ENCODE measurements at places on chromosomes 12 and 14.

GRCh38 chr12:132478845-132479244, 11.1 kb upstream of the FBRSL1 start:
- no peaks in the 10 kb centered on the region for H3K36me3 ChIP-seq
- H3K27ac ChIP-seq, result no peak overlapping the region
- H3K4me3 ChIP-seq, result no peak overlapping the region
- DNase-seq, result no peak
- H3K4me1 ChIP-seq, result peaks cover 58% of the 10 kb centered on the region

DNA sequence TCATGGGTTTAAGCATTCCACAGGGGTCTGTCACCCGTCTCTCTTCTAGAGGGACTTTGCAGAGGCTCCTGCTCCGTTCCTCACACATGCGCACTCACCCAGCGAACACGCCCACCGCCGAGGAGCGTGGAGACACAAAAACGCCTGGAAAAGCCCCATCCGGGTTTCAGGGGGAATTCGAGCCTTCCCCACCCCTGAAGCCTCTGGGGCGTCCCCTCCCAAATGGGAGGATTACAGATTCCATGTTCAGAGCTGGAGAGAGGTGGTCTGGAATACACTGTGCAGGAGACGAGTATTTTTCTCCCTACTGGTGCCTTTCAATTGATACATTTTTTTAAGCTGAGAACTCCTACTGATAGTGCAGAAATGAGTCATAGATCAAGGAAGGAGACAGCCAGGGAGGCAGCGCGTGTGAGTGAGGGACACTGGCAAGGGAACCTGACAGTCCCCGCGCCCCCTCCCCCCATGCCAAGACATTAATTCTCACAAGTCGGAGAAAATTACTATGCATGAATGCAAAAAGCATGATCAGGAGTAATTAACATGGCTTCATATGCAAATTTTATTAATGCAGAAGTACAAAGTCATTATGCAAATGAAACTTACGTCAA, 36.9 kb downstream of the BCL11B start:
- DNase-seq, result no peak
- H3K4me1 ChIP-seq, result peaks cover 94% of the 10 kb centered on the region
- H3K27ac ChIP-seq, result no peak overlapping the region

DNA sequence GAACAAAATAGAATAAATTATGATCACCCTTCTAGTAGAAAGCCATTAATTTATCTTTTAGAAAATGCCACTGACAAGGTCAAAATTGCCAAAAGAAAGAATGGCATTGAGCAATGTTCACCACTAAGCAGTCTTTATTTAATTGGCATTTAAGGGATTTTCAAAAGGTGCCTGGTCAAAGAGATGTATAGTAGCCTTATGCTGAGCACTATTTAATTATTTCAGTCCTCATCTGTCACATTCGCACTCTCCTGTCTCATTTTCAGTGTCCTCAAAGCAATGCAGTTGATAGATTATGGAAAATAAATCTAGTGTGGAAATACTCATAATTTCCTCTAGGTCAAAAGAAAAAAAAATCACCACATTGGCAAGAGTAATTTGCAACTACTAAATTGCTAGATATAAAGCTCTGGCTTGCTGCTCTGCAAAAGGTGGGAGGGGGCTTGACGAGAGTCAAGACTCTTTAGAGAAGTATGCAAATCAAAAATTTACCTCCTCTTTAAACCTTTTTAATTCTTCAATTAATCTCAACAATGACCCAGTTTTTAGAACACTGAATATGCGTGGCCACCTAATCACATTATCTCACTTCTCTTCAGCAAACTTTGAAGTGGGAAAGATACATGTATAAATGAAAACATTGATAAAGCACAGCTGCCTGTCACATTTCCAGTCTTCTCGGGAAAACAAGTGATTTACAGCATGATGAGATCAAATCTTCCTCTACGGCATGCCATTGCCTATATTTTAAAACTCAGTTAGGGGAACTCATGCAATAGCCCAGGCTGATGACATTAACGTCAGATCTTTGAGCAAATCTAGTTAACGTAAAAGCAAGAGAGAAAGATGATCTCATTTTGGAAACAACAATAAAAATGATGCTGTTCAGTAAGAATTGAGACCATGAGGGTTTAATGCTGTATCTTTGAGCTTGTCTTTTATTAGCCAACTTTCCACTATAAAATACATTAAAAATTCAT, 373.1 kb upstream of the DCN start:
- no peak for DNase-seq
- no peaks in the 10 kb centered on the region for H3K36me3 ChIP-seq
- no peak overlapping the region for H3K4me3 ChIP-seq
- no peaks in the 10 kb centered on the region for H3K4me1 ChIP-seq

GRCh38 chr12:94667031-94667540, 16.7 kb upstream of the TMCC3 start:
- no peaks in the 10 kb centered on the region for H3K36me3 ChIP-seq
- H3K27ac ChIP-seq, result no peak overlapping the region
- H3K4me1 ChIP-seq, result no peaks in the 10 kb centered on the region
- H3K4me3 ChIP-seq, result no peak overlapping the region
- DNase-seq, result no peak
- H3K27me3 ChIP-seq, result no peaks in the 10 kb centered on the region

DNA sequence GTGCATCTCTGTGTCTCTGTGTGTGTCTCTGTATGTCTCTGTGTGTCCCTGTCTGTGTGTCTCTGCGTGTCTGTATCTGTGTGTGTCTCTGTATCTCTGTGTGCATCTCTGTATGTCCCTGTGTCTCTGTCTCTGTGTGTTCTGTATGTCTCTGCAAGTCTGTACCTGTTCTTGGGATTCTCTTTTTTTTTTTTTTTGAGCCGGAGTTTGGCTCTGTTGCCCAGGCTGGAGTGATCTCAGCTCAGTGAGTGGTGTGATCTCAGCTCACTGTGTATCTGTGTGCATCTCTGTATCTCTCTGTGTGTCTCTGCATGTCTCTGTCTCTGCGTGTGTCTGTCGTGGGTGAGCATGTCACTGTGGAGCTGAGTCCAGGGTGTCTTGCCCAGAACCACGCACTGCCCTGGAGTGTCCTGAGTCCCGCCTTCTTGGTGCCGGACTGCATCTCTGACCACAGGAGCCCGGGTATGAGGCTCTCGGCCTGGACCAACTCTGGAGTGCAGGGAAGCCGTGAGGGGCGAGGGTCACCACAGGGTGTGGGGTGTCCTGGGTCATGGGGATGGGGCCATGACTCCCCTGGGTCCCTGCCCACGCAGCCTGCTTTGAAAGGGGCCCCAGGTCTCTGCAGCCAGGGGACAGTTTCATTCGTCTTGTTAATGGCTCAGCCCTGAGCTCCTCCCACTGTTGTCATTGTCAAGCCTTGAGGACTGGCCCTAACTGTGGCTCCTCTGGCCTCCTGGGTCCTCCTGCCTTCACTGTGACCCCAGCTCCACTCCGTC, 11.8 kb downstream of the MYL2 start:
- H3K36me3 ChIP-seq, result no peaks in the 10 kb centered on the region
- H3K27ac ChIP-seq, result no peak overlapping the region

DNA sequence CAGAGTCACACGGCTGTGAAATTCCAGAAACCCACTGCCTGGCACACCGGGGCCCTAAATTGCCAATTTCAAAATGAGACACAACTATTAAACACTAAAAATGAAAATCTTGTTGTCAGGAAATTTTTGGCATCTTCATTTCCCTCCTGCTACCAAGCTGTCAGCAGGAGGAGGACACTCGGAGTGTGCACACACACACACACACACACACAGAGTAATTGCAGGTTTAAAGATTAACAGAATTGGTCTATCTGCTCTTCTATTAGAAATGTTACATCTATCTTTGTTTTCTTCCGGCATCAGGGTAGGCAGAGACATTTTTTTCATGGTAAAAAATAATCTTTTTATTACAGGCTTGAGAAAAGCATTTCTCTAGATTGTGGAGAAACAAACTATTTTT, 314.2 kb downstream of the EGLN3 start:
- H3K27me3 ChIP-seq, result no peaks in the 10 kb centered on the region
- H3K4me3 ChIP-seq, result no peak overlapping the region
- no peaks in the 10 kb centered on the region for H3K4me1 ChIP-seq
- no peak overlapping the region for H3K27ac ChIP-seq
- no peaks in the 10 kb centered on the region for H3K36me3 ChIP-seq

DNA sequence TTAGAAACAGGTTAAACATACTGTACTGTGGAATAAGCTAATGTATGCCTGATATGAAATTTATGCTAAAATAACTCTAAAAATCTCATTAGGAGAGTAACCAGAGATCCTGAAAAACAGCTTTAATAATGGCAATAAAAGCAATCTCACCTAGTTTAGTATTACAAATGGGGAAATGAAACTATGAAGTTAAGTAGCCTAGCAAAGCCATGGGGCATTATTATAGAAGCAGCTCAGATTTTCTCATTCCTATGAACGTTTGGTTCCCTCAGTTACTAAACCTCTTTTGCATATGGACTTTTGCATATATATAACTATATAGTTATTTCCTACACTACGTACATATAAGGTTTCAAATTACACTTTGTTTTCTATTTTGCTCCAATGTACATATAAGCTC, 25.0 kb upstream of the APPL2 start:
- no peak overlapping the region for H3K27ac ChIP-seq
- H3K36me3 ChIP-seq, result no peaks in the 10 kb centered on the region
- H3K27me3 ChIP-seq, result no peaks in the 10 kb centered on the region
- no peaks in the 10 kb centered on the region for H3K4me1 ChIP-seq
- no peak for DNase-seq
- H3K4me3 ChIP-seq, result no peak overlapping the region

DNA sequence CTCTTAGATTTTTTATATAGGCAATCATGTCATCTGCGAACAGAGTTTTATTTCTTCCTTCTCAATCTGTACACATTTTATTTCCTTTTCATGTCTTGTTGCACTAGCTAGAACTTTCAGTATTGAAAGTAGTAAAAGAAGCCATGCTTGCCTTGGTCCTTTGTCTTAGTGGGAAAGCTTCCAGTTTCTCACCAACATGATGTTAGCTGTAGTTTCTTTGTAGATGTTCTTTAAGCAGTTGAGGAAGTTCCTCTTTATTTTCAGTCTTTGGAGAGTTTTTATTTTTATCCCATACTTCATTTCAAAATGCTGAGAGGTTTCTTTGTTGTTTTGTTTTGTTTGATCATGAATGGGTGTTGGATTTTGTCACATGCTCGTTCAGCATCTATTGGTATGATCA, 12.7 kb upstream of the RIMKLB start:
- H3K27ac ChIP-seq, result no peak overlapping the region
- H3K4me1 ChIP-seq, result no peaks in the 10 kb centered on the region
- no peak for DNase-seq

DNA sequence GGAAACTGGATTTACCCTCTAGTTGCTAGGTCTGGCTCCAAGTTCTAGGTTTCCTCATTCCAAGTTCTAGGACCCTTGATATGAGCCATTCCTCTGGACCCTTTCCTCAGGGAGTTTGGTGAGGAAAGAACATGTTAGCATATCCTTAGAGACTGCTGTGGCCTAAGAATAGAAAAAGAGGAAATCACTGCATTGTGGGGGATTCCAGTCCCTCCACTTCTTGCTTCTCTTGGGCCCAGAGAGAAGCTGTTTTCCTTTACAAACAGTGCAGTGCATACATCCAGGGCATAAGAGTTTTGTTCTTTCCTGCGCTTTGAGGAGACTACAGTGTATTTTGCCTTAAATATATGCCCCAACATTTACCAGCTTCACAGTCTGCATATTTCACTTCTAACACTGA, 59.0 kb downstream of the LLPH start:
- no peak overlapping the region for H3K27ac ChIP-seq
- H3K4me3 ChIP-seq, result no peak overlapping the region
- H3K36me3 ChIP-seq, result no peaks in the 10 kb centered on the region
- DNase-seq, result no peak

DNA sequence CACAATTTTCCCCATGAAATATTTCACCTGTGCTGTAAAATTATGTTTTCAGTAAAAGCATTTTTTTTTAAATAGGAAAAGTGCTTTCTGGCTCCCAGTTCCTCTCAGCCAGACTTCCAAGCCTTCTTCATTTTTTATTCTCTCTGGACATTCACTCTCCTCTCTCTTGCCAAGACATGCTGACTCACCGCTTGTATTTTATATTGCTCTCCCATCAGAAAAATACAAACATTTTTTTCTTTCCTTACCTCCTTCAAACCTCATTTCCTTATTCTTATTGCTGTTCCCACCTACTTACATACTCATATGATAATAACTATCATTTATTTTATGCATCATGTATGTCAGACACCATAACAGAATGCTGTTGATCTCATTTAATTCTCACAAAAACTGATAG, 37.7 kb upstream of the ZNF641 start:
- H3K27ac ChIP-seq, result no peak overlapping the region
- no peak overlapping the region for H3K4me3 ChIP-seq
- no peaks in the 10 kb centered on the region for H3K4me1 ChIP-seq
- H3K36me3 ChIP-seq, result no peaks in the 10 kb centered on the region

DNA sequence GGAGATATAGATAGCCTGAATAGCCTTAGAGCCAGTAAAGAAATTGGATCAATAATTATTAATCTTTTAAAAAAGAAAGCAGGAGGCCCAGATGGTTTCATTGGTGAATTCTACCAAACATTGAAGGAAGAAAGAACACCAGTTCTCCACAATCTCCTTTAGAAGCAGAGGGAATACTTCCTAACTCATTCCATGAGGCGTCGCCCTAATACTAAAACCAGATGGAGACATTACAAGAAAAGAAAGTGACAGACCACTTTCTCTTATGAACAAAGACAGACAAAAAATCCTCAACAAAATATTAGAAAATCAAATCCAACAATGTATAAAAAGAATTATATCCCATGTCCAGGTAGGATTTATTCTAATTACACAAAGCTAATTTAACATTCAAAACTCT, 362.6 kb downstream of the BCAT1 start:
- no peak for DNase-seq
- H3K27ac ChIP-seq, result no peak overlapping the region
- no peak overlapping the region for H3K4me3 ChIP-seq
- H3K27me3 ChIP-seq, result no peaks in the 10 kb centered on the region

DNA sequence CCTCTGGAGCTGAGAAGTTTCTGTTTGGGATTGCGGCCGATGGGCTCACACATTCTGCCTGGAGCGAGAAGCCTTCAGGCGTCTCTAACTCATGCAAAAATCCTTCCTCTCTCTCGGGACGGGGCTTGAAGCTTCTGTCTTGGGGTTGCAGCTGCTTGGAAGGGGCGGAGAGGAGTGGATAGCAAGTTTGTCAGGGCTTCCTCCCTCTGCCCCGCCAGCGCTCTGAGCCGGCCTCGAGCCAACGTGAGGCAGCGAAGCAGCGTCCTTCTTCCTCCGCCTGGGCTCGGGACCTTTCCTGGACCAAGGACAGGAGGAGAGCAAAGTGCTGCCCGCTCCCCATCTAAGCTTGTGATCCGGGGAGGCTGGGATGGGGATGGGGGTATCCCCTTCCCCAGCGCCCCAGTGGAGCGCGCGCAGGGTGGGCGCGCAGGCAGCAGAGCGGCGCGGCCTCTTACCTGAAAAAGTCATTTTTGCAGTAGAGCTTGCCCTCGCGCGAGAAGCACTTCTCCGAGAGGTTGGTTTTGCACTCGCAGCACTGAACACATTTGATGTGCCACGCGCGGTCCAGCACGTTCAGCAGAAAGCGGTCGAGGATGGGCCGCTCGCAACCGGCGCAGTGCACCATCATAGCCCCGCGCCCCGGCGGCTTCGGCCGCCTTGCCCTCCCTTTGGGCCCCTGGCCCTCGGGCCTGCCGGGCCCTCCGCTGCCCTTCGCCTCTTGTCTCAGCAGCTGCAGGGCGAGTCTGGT, 626 bp downstream of the LHX5 start:
- H3K27ac ChIP-seq, result no peak overlapping the region
- no peaks in the 10 kb centered on the region for H3K36me3 ChIP-seq
- peaks cover 8% of the 10 kb centered on the region for H3K4me1 ChIP-seq
- H3K4me3 ChIP-seq, result no peak overlapping the region
- no peak for DNase-seq

- H3K27me3 ChIP-seq, result no peaks in the 10 kb centered on the region
- H3K4me3 ChIP-seq, result no peak overlapping the region
- no peak overlapping the region for H3K27ac ChIP-seq
Observed at GRCh38 chr12:49633703-49634345, 10.5 kb downstream of the PRPF40B start.

All from natural killer cell (primary cell).